ENCODE measurements at places on chromosomes 13 and 19. TPM values are rescaled to one million over a fixed set of nuclear protein-coding genes. Genes with fewer than 3 reads are reported as not detected.

The NUDT15 gene
- polyA plus RNA-seq, result 16.5 TPM

DNA sequence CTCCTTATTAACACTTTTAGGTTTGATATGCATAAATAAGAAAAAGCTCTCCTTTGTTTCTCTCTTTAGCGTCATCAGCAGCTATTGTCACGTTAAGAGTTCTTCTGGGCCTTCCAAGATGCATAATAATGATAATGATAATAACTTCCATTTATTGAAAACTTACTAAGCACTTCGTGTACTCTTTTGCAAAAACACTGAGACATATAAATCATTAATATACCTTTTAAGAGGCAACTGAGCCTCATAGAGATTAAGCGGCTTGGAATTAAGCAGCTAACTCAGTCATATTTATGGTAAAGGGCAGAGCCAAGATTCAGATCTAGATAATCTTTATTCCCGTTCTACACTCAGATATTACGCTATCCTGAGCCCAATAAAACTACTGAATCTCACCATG is 1105.1 kb downstream of the OLFM4 start:
- no peak overlapping the region for H3K4me3 ChIP-seq
- H3K27ac ChIP-seq, result no peak overlapping the region
- DNase-seq, result no peak
- H3K36me3 ChIP-seq, result no peaks in the 10 kb centered on the region
- no peaks in the 10 kb centered on the region for H3K27me3 ChIP-seq

GRCh38 chr19:48378194-48378570 is 13.2 kb downstream of the KDELR1 start:
- no peaks in the 10 kb centered on the region for H3K4me1 ChIP-seq
- no peaks in the 10 kb centered on the region for H3K27me3 ChIP-seq
- no peak overlapping the region for H3K27ac ChIP-seq
- DNase-seq, result no peak
- H3K36me3 ChIP-seq, result peaks cover 34% of the 10 kb centered on the region

- peaks cover 2% of the 10 kb centered on the region for H3K36me3 ChIP-seq
- DNase-seq, result no peak
- peaks cover 40% of the 10 kb centered on the region for H3K27me3 ChIP-seq
Observed at GRCh38 chr19:1073063-1073955, 6.3 kb downstream of the ARHGAP45 start.

GRCh38 chr13:76470991-76471390 is 415.2 kb downstream of the KCTD12 start:
- no peaks in the 10 kb centered on the region for H3K4me1 ChIP-seq
- H3K27ac ChIP-seq, result peak overlapping the region; percentile 27
- H3K36me3 ChIP-seq, result no peaks in the 10 kb centered on the region
- H3K4me3 ChIP-seq, result no peak overlapping the region
- no peak for DNase-seq
- no peaks in the 10 kb centered on the region for H3K27me3 ChIP-seq

GRCh38 chr13:101305981-101306411 is 110.3 kb downstream of the NALCN start:
- H3K4me1 ChIP-seq, result no peaks in the 10 kb centered on the region
- H3K4me3 ChIP-seq, result no peak overlapping the region
- H3K27me3 ChIP-seq, result no peaks in the 10 kb centered on the region
- no peak for DNase-seq

DNA sequence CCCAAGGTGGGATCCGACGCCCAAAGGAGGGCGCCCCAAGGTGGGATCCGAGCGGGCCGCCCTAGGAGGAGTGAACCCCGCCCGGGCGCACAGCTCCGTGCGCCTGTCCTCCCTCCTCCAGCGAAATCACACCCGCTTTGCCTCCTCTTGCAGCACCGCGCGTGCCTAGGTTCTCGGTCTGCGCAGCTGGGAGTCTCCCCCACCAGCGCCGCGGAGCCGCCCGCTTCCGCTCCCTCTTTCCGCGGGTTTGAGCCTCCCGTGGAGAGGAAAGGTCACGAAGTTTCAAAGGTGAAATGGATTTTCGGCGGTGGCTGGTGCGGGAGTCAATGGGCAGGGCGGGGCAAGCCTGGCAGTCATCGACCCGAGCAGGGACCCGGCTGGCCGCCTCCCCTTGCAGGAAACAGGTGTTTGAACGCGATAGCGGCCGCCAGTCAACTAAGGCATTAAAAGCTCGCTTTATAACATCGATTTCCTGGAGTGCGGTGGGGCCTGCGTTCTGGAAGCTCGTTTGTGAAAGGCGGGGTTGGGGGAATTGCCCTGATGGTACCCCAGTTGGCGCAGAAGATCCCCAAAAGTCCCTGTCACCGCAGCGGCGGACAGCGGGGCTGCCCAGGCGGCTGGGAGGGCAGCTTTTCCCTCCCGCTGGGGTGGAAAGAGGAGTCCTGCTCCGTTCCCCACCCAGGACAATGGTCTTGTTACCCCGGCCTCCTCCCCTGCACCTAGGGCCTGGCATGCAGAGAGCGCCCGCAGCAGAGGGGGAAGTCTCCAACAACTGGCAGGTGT is 9.0 kb upstream of the SOX1 start:
- peaks cover 62% of the 10 kb centered on the region for H3K4me1 ChIP-seq
- H3K27me3 ChIP-seq, result peaks cover 97% of the 10 kb centered on the region
- no peak for DNase-seq

- H3K4me1 ChIP-seq, result peaks cover 10% of the 10 kb centered on the region
- peaks cover 19% of the 10 kb centered on the region for H3K27me3 ChIP-seq
- no peak for DNase-seq
Observed at GRCh38 chr19:35534803-35535480, 1.7 kb downstream of the GAPDHS start.

- H3K27me3 ChIP-seq, result peaks cover 81% of the 10 kb centered on the region
- no peak for DNase-seq
- peaks cover 14% of the 10 kb centered on the region for H3K4me1 ChIP-seq
- no peak overlapping the region for H3K4me3 ChIP-seq
Observed at GRCh38 chr19:1774989-1775772, 21.9 kb downstream of the ONECUT3 start.

GRCh38 chr19:1275976-1276627 is 772 bp downstream of the FAM174C start:
- H3K27me3 ChIP-seq, result no peaks in the 10 kb centered on the region
- H3K36me3 ChIP-seq, result peaks cover 90% of the 10 kb centered on the region
- H3K4me3 ChIP-seq, result peak overlapping the region; percentile 68

DNA sequence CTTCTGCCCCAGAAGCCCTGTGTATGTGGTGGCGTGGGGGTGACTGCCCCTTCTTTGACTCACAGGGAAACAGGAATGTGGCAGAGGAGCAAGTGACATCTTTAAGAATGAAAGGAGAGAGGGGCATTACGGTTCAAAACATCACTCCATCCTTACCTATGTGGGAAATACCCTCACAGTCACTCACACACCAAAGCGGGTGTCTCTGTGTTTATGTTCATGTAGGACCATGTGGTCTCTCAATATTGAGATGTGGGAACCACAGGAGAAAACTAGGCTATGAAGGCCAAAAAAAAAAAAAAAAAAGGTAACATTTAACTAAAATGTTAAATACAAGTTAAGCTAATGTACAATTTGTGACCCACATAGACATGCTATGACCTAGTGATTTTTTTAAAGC is 153.6 kb upstream of the GPR12 start:
- DNase-seq, result no peak
- no peak overlapping the region for H3K27ac ChIP-seq
- no peaks in the 10 kb centered on the region for H3K27me3 ChIP-seq
- H3K4me3 ChIP-seq, result no peak overlapping the region
